ENCODE measurements at places on chromosomes 7 and 10.

DNA sequence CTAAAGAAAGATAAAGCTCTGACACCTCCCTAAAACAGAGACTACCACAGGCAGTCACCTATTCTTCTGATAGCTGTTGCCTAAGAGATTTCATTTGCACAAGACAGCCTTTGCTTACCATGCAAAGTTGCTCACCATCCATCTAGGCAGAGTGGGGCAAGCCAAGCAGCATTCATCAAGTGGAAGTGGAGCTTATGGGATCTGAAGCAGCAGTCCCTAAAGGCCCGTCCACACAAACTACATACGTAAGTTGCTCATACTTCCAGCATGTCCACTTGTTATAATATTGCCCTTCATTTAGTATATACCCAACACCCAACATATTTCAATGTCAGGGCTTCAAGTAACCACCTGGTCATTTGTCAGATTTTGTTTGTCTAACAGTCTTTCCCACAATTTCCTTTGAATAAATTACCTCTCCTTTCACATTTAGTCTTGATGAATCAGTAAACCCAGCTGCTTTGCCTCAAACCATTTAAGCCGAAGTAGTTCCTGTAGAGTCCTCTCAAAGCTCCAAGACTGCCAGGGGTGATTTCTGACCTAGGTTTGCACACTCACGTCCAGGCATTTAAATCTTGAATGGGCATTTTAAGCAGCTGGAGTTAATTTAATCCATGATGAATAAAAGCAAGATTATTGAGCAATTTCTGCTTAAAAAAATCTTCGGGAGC, 67.9 kb downstream of the ATAD1 start:
- no peak for DNase-seq

DNA sequence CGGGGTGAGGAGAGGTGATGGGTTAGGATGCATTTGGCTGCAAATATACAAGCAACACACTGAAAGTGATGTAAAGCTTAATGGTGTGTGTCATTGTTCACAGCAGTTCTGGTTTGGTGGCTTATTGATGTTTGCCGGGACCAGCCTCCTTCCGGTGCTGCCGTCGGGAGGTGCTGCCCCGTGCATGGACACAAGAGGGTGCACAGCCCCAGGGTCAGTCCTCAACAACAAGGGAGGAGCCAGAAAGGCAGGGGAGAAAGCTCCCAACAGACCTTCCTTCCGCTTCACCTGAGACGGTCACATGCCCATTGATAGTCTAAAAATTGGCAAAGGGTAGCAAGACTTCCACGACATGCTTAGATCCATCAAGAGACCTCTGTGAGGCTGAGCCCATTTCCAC, 9.5 kb downstream of the RNF32 start:
- no peak for DNase-seq

DNA sequence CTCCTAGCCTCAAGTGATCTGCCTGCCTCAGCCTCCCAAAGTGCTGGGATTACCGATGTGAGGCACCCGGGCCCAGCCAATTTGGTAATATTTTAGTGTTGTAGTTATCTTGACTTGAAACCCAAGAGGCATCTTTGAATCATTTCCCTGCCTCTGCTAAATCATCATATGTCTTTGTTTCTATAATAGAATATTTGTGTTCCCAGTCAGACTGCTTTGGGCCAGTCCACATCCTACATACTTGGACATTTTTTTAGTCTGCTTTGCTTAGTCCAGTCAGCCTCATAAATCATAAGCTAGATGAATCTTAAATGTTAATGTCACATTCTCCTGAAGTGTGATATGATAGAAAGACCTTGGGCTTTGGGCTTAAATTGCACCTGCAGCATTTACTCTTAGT, 5.9 kb downstream of the STAM start:
- no peak for DNase-seq

DNA sequence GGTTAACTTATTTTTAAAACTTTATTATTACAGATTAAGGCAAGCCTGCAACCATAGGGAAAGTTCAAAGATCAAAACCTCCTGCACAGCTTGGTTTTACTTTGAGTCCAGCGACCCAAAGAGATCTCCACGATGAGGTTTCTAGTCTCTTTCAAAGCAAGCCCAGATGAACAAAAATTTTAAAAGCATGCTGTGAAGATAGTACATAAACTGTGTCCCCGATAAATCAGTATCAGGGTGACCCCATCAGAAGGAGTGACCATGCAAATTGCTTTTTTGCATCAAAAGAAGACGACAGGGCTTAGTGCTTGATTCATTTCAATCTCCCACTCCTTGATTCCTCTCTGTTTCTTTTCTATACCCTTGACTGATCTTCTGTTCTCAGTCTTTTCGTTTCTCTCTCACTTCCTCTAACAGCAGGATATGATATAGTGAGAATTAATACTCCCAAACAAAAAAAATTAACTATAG, 16.0 kb upstream of the DNTT start:
- DNase-seq = no peak

Measured in pons (tissue), 1 donor.